ENCODE measurements at places on chromosomes 4 and X.

DNA sequence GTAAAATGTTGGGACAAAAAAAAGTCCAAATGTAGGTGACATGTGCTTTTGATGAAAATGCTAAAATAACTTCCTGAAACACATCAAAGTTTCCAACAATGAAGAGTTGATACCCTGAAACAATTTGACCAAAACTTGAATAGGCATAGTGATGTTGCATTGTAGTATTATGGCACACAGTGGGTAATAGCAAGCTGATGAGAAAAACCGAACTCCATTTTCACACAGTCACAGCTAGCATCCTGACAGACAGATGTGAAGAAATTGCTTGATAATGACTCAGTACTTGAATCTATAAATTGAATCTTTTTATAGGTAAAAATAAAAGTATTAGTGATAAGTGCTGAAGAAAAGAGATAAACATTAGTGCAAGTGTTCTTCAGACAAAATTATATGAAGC lies 122.5 kb downstream of the ELOVL6 start:
- DNase-seq = no peak

DNA sequence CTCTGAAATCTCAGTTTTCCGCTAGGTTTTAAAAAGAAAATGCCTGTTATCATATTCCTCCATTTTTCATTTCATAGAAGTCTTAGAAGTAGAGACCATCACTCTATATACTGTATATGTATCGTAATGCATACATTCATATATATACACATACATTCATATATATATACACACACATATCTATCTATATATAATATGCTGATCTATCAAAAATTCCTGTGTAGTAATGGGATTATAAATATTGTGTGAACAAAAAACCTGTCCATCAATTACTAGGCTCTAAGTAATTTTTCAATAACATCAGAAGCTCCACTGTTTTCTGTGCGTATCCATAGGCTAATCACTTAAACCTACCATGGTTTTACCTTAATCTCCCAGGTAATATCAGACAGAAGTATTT lies 150.2 kb downstream of the DCHS2 start:
- DNase-seq = no peak

GRCh38 chrX:84320614-84321013 lies 132.6 kb upstream of the RPS6KA6 start:
- DNase-seq = no peak

DNA sequence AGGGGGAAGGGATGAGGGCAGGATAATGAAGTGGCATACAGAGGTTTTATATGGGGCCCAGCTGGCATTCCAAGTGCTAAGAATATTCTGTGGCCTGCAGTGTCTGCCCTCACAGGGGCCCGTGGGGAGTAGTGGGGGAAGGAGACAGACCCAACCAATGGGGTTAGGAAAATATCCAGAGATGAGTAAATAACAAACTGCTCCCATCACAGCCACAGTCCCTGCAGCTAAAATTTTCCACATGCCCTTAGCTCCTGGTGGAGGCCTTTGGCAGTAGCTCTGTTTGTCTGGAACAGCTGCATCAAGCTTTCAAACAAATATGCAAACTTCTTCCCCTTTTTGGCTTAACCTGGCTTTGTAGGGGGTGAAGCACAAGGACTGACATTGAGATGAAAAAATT lies 3.1 kb downstream of the SRPX2 start:
- no peak for DNase-seq

- no peak for DNase-seq
Measured at GRCh38 chrX:87813566-87813965, 296.0 kb downstream of the KLHL4 start.

DNA sequence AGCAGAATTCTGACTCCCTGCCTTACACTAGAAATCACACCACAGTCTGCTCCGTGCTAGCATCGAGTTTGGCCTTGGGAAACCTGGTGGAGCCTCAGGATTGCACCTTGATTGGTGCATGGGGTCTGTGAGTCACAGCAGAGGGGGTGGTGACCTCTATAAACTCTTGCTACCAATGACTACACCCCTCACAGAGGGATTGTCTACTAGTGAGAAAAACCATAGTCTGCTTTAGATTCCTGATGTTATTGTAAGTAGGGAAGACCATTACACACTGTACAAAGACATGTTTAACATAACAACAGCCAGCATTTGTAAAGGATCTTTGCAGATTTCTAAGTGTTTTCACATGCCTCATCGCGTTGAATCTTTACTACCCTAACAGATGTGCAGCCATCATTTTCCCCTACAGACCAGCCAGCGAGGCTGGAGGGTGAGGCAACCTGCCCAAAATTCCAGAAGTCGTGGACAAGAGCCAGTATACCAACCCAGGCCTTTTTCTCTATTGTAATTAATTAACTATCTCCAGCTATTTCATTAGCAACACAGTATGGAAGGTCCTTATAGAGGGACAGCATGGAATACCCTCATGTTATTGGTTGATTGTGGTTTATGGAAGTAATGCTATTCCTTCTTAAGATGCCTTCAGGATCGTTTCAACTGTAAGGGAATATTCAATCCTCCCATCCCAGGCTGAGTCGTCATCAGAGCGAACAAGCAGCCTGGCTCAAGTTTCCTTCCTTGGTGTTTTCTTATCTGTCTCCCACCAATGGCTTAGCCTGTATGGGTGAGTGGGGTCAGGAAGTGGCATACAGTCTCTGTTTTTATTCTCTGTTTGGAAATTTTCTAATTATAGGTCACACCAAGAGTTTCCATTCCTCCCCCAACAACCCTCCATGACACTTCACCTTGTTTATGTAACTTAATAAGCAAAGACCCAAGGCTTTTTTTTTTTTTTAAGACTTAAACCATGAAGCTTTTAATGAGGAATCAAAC lies 55.9 kb upstream of the KDR start:
- no peak for DNase-seq

GRCh38 chrX:55030271-55031205 lies at the start of gene ALAS2:
Gene ALAS2 (minus strand): TSS chrX:55030977. CDS start chrX:55026000, 4,977 bp downstream.
- no peak for DNase-seq

- DNase-seq = no peak
Measured at GRCh38 chrX:45584717-45585116, 384.0 kb upstream of the DIPK2B start.

DNA sequence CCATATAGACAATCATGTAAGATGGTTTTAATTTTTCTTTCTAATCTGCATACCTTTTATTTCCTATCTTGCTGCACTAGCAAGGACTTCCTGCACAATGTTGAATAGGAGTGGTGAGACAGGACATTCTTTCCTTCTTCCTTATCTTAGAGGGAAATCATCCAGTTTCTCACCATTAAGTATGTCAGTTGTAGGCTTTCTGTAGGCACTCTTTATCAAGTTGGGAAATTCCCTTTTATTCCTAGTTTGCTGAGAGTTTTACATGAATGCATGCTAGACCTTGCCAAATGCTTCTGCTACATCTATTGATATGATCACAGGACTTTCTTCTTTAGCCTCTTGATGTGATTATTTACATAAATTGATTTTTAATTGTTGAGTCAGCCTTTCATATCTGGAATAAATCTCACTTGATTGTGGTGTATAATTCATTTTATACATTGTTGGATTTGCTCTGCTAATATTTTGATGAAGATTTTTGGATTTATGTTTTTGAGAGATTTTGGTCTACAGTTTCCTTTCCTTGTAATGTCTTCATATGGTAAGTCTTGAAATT lies 23.8 kb downstream of the RNF175 start:
- DNase-seq = no peak

GRCh38 chr4:45155081-45155777 lies 428.9 kb upstream of the GNPDA2 start:
- DNase-seq = no peak

- DNase-seq = no peak
Measured at GRCh38 chrX:150313514-150313913, 49.6 kb upstream of the MAMLD1 start.

- no peak for DNase-seq
Measured at GRCh38 chrX:55451626-55451989, 319 bp upstream of the MAGEH1 start.

- no peak for DNase-seq
Measured at GRCh38 chrX:123077631-123078030, 106.4 kb upstream of the GRIA3 start.

DNA sequence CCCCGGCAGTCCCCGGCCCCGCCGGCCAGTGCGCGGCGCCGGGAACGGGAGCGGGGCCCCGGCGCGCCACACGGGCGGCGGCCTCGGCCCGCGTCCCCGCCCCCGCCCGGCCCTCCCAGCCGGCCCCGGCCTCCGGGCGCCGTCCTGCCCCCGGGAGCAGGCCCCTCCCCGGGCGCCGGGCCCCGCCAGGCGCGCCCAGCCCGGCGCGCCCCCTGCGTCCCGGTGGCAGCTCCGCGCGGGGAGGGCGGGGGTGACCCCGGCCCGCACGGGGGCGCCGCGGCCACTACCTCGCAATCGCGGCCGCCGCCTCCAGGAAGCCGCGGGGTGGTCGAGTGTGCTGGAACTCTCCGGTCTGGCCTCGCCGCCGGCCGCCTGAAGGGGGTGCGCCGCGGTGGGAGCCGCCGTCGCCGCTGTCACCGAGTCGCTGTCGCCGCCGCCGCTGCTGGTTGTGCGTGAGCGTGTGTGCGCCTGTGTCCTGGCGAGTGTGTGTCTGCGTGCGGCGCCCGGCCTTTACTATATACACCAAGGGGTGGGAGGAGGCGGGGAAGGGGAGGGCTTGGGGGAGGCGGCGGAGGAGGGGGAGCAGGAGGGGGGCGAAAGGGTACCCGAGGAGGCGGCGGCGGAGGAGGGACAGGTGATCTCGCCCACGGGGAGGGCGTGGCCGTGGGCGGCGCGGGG lies at the start of gene RAI2:
RAI2 (minus strand) TSS at position 488 of the 678 bp plus-strand sequence. CDS start 59,288 bp downstream, outside the sequence.
- peak; percentile 24 for DNase-seq

- DNase-seq = no peak
Measured at GRCh38 chr4:83724485-83725335, 188.8 kb downstream of the GPAT3 start.
